Effector CD8-positive, alpha-beta T cell (primary cell): ENCODE measurements at places on chromosomes 5 and 9.

DNA sequence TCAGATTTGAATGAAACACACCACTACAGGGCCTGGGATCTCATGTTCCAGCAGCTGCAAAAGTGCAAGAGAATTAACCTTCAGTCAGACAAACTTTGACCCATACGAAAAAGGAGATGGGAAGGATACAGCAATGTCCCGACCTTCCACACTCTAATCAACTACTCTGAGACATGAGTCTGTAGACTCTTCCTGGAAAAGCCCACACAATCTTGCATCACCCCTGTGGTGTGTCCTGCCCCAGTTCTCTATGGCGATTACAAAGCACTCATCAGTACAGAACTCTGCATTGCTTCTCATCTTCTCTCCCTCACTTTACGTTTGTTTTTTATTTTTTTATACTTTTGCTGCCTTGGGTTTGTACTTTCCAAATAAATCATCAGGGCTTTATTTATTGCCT, 241.0 kb upstream of the KIF2A start:
- DNase-seq: no peak

- no peak for DNase-seq
These were observed 33.3 kb upstream of the DAPK1 start for GRCh38 chr9:87464110-87464991.

DNA sequence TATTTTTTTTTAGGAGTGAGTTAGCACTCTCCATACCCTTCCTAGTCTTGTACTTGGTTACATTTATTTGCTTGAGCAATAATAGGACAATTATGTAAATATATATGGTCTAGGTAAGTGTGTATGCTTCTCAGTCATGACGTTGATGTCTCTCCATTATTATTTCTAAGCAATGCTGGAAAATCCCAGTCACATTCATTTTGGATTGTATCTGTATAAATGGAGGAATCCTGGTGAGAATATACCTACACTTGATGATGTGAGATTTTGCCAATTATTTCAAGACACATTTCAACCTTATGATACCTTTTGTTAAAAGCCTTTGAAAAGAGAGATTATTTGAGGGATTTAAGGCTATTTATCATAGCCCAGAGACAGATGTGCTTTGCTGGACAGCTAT, 2244.5 kb upstream of the WWC1 start:
- DNase-seq: no peak

DNA sequence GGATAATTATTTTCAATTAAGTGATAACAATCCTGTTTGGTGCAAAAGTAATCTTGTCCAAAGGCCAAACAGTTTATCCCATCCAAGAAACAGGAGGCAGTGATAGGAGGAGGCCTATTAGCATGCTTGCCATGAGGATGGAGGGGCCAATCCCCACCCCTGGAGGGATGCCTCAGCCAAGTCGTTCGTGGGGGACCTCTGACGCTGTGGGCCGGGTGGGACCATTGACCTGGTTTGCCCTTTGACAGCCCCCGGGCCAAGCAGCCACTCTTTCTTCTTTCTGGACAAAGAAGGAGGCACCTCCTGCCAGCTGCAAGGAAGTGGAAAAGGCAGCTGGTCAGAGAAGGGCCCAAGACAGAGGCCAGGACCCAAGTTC, 39.5 kb upstream of the GRHPR start:
- no peak for DNase-seq

GRCh38 chr5:145104106-145104505, 731.0 kb downstream of the PRELID2 start:
- DNase-seq: no peak
